Endothelial cell of umbilical vein (primary cell): ENCODE measurements at places on chromosomes 6 and 20. TPM values are rescaled to one million over a fixed set of nuclear protein-coding genes. Genes with fewer than 3 reads are reported as not detected.

DNA sequence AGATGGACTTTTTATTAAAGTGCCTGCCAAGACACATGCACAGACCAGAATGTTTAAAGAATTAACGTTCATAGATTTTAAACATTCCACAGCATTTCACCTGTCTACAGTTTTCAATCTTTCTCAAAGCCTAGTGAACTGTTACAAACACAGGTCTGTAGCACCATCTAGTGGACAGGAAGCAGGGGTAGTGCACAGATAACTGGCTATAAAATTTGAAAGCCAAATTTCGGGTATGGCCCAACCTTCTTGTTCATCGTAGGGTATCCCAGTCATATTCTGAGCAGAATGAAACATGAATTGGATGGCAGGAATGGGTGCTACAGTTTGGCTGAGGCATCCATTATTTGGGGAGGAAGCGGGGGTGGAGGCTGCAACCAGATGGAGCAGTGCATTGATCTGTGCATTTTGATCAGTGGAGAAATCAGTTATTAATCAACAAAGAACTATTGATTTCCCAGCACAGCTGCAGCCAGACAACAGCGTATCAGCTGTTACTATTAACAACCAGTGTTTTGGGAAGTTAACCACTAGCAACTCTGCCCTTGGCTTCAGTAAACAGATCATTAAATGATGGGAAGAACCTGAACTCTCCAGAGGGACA, 56.1 kb upstream of the B3GAT2 start:
- peak; percentile 39 for DNase-seq

DNA sequence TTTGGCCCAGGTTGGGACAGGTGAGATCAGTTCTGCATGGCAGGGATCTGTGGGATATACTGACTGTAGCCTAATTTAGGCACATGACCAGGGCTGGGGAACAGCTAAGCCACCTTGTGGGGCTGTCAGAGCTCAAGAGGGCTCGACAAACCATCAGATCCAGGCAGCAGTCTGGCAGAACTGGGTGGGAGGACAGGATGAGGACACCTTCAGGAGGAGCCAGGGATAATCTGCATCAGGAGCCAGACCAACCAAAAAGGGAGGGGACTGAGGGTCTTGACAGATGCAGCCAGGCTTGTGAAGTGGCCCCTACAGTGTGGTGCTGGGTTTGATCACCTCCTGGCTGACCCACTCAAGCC, 123.4 kb downstream of the MAFB start:
- DNase-seq: no peak

ZBTB12 gene
- polyA plus RNA-seq: 2.8 and 2.9 TPM in 2 replicates

DNA sequence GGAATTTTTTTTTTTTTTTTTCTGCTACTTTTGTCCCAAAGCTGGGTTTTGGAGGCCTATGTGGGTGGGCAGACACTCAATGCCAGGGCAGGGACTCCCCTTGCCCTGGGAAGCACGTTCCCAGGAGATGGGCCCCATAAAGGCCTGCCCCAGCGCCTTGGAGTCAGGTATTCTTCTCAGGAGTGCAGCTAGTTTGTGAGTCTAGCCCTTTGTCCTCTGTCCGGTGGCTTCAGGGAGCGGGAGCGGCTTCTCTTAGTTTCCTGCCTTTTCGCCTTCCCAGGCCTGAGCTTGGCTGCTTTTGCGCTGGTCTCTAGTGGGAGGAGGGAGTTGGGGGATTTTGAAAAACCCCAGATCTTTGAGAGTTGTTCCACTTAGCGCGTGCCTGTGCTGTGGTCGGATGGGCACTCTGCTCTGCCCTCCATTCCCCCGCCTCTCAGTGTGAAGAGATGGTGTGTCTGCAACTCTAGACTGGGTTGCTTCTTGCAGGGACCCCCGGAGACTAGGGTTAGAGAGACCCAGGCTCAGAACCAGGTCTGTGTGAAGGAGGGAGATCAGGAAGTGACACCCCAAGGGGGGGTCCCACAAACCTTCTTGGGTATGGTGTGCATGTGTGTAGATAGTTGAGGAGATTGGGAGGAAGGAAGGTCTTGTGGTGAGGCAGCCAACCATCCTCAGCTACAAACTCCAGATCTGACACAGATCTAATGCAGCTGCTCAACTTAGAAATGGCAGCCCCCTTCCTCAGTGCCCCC, 1.3 kb downstream of the PLCG1 start:
- peak; percentile 52 for DNase-seq

DNA sequence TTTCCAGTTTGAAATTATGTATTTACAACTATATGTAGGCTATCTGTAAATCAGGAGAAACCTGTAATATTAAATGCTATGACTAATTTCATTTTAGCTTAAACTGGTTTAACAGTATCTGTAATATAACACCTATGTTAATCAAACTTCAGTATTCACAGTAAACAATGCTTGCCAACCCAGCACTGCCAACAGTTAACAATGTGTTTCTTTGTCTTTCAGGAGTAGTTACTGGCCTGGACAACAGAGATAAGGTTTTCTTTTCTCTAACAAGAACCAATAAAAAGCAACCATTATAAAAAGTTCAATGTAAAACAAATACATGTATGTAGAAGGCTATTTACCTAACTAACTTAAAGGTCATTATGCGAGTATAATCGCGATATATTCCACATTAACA, 158.8 kb downstream of the CDK19 start:
- DNase-seq: peak; percentile 71

DNA sequence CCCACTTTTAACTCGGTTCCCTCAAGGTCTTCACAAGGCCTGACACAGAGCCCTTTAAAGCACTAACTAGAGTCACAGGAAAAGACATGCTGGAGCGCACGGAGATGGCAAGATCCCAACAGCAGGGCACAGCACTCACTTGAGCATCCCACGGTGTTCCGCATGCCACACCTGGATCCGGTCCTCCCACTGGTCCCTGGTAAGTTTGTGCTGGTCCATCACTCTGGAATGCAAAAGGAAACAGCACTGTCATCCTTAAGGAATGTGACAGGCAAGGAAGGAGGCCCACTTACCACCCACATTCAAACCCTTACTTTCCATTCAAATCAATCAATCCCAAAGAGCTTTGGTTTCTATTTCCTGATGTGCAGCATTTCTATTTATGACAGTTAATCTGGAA, 34.7 kb downstream of the EZR start:
- peak; percentile 8 for DNase-seq

DNA sequence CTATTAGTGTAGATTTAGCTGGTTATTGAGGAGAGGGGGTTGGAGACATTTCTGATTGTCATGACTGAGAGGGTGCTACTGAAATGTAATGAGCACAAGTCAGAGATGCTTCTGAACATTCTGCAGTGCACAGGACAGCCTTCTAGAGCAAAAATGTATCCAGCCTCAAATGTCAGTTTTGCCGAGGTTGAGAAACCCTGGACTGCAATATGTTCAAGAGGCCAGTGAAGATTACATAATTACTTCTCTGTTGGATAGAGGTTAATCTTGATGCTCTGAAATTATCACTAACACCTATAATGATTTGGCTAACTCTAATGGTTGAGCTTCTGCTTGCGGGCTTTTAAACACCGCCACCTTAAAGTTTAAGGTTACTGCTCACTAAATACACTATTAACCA, 3.4 kb upstream of the DUSP22 start:
- no peak for DNase-seq

DNA sequence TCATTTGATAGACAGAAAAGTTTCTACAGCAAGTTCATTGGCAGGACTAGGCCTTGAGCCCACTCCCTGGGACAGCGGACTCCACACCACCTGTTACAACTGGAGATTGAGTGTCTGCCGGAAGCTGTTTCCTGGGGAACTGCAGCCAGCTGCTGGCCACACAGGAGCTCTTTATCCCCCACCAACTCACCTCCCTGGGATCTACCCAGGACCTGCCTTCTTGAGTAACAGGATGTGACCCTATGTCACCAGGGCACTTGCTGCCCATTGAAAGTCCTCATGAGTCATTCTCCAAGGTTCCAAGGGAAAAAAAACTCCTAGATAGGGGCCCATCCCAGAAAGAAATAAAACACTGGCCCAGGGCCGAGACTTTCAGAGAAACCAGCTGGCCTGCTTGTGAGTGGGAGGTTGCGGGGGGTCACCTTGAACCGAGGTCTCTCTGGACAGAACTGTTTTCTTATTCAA, 37.4 kb upstream of the SLC9A8 start:
- DNase-seq: peak; percentile 98

DNA sequence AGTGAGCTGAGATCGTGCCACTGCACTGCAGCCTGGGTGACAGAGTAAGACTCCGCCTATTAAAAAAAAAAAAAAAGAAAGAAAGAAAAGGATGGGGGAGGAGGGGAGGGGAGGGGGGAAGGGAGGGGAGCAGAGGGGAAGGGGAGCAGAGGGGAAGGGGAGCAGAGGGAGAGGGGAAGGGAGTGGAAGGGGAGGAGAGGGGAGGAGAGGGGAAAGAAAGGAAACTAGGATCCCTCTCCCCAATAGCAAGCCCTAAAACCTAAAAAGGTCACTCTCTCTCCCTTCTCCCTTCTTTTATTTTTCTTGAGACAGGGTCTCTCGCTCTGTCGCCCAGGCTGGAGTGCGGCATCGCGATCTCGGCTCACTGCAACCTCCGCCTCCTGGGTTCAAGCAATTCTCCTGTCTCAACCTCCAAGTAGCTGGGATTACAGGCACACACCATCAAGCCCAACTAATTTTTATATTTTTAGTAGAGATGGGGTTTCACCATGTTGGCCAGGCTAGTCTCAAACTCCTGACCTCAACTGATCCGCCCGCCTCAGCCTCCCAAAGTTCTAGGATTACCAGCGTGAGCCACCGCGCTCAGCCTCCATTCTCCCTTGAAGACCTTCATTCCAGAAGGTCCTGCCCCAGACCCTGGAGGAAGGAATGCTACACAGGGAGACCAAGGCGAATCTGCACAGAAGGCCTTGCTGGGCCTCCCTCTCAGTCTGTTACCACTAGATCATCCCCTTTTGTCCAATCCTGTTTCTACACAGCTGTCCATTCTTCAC, 45.8 kb upstream of the PIM1 start:
- DNase-seq: no peak

- DNase-seq: no peak
Measured at GRCh38 chr6:120198033-120198432, 848.5 kb upstream of the MAN1A1 start.

DNA sequence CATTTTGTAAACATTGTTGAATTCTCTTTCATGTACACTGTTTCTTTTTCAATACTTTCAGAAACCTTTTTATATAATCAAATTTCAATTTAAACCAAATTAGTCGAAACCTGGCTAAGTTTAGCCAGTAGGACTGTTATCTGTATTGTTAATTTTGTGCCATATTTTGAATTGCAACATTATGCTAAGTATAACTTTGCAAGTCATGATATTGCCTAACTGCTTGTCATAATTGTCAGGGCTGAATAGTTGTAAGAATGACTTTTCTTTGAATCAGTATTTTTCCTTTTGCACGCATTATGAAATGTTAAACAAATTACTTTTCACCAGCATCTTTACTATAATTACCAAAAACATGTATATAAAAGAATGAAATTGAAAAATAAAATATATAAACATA, 82.7 kb downstream of the SAMD3 start:
- DNase-seq: no peak

- DNase-seq: no peak
Measured at GRCh38 chr6:7750197-7750596, 24.3 kb downstream of the BMP6 start.

OPN5 gene
- polyA plus RNA-seq: 0.02 TPM in 1 of 2 replicates, not detected in the other

CNR1 gene
- polyA plus RNA-seq: 0.06 TPM in 1 of 2 replicates, not detected in the other

- DNase-seq: no peak
Measured at GRCh38 chr6:165922309-165922794, 245.3 kb downstream of the TBXT start.
